ENCODE measurements at places on chromosomes 1 and 21.

DNA sequence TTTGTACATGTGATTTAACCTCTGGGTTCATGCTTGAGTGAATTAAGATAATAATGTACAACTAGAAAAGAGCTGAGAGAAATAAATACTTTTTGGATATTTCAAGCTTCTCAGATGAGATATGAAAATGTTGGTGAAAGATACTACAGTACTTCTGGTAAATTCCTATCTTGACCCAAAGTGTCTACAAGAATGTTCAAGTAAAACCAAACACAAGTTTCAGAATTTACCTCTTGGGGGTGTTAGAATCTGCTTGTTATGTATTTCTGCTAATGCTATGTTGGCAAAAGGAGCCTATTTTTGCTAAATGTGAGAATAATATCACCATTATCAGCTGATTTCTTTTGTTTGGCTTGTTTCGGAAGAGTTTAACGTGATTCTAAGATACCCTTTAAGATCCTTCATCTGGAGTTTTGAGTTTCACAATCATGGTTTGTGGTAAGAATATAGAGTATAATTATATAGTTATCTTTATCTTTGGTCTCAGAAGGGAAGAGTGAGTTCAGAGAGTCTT, 388.5 kb downstream of the LMO4 start:
- no peak for DNase-seq

GRCh38 chr1:24286246-24287010, 32.7 kb upstream of the GRHL3 start:
- DNase-seq = no peak

GRCh38 chr1:219434923-219435297, 178.0 kb downstream of the ZC3H11B start:
- no peak for DNase-seq

DNA sequence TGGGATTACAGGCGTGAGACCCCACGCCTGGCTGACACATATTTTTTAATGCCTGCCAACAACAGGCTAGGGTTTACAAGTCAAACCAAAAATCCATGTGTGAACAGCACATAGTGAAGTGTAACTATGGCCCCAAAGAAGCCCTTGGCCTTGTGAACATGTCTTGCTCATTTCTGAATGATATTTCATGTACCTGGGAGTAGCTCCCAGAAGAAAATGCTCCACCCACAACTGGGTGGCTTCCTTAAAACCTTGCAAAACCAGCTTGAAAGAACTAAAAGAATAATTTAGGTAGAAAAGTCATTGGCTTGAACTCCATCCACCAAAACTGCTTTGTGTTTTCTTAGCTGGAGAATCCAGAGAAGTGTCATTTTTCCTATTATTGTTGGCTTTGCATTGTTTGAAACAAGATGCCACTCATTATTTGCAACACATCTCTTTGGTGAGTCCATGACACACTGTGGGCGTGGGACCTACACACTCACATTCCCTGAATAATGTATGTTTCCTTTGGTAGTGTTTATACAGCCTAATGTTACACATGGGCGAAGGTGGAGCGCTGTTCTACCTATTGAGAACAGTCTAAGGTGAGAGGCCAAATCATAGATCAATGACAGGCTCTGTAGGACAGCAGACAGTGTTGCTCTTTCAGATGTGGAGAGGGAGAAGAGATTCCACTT, 28.5 kb upstream of the SDE2 start:
- peak; percentile 30 for DNase-seq

- DNase-seq = no peak
Observed at GRCh38 chr21:25959799-25960198, 210.8 kb downstream of the APP start.

- no peak for DNase-seq
Observed at GRCh38 chr1:85224734-85225623, 24.2 kb upstream of the SYDE2 start.

DNA sequence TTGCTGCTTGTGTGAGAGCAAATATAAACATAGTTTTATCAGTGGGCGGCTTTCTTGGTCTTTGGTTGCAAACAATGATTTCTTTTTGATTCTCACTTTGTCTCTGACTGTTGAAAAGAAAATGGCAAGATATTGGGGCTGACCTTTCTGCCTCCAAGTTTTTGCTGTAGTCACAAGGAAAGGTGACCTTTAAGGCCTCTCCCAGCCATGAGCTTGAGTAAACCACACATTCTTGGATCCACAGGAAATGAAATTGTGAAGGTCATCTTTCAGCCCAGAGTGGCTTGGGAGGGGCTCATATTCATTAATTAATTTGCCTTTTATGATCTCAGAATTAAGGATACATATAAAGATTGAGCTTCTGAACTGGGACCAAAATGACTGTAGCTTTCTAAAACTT, 241.6 kb downstream of the BACH1 start:
- DNase-seq = no peak

- no peak for DNase-seq
Observed at GRCh38 chr1:12434686-12435085, 183.3 kb downstream of the DHRS3 start.

DNA sequence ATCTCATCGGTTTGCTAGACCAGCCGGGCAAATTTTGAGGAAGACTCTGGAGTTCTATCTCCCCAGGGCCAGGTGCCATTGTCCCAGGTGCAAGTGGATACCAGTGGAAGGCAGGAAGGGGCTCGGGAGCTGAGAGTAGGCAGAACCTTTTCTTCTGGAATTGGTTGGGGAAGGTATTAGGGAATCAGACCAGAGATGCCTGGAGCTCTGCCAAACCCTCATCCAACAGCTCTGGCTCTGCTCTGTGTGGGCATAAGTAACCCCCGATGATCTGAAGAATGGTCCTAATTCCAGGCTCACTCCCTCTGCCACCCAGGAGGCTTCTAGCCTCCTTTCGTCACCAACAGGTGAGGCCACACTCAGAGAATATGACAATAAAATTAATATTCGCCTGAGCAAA, 69.9 kb downstream of the PGBD5 start:
- no peak for DNase-seq

DNA sequence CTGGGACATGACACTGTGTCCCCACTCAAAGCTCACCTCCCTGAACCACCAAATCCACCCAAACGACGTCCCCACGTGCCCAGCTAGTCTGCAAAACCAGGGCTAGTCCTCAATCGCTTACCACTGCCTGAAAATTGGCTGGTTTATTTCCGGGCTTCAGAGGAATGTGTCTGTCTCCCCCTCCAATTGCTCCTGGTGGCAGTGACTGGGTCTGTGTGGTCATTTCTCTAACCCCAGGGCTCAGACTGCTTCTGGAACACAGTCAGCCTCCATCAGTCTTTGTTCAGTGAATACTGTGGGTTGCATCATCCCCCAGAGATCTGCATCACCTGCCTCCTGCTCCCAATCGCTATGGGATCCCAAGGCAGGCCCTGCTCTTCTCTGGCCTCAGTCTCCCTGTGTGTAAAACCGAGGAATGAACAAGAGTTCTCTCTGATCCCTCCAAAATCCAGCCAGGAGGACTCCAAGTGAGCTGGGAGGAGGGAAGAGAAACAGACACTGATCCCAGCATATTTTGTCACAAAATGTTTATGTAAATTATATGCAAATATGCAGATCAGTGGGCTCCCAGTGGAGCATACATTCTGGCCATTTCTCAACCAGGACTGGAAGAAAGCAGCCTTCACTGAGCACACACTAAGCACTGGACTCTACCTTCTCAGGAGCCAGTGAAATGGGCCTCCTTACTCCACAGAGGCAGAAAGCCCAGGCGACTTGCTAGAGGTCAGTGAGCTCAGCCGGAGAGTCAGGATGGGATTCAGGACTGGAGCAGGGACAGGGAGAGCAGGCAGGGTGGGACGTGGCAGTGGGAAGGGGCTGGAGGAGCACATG, 20.9 kb downstream of the SDC3 start:
- DNase-seq = no peak

DNA sequence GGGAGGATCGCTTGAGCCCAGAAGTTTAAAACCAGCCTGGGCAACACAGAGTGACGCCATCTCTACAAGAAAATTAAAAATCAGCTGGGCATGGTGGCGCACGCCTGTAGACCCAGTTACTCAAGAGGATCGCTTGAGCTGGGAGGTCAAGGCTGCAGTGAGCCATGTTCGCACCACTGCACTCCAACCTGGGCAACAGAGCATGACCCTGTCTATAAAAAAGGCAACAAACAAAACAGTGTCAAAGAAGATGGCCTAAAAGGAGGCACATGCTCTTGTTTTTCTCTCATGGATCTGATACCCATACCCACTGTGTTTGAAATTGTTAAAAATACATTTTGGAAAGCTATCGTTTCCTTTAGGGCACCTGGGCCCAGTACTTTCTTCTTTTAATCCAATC, 191.7 kb downstream of the SLC45A1 start:
- no peak for DNase-seq
